ENCODE measurements at places on chromosomes 5 and 9. TPM values are rescaled to one million over a fixed set of nuclear protein-coding genes. Genes with fewer than 3 reads are reported as not detected.

The SLC36A3 gene
- total RNA-seq: not detected

The NSD1 gene
- total RNA-seq: 63.6 TPM

The C9 gene
- total RNA-seq: 0.22 TPM

The DEPDC1B gene
- 3.6 TPM for total RNA-seq

The SPATA31A3 gene
- total RNA-seq: not detected

The GABRA6 gene
- not detected for total RNA-seq

The OR1K1 gene
- not detected for total RNA-seq

The AMBP gene
- total RNA-seq: 0.58 TPM

The CKMT2 gene
- 91.3 TPM for total RNA-seq

The TAF11L11 gene
- not detected for total RNA-seq

The INSL6 gene
- total RNA-seq: not detected

The GGTA1 gene
- total RNA-seq: 9.9 TPM

The SLC6A19 gene
- total RNA-seq: not detected

The KCTD16 gene
- 0.13 TPM for total RNA-seq

The OBP2B gene
- total RNA-seq: not detected

The SPINK7 gene
- not detected for total RNA-seq

The NME5 gene
- 0.44 TPM for total RNA-seq
